Stimulated activated CD8-positive, alpha-beta memory T cell treated with anti-CD3 and anti-CD28 coated beads, Interleukin-2, amount 100 ng/mL, for 48 hours (primary cell): ENCODE measurements at places on chromosomes 7 and 10.

GRCh38 chr10:124040451-124041188 lies 52.8 kb downstream of the CHST15 start:
- no peak for DNase-seq

- DNase-seq: no peak
These were observed 108.9 kb downstream of the TPST1 start for GRCh38 chr7:66313886-66314568.

GRCh38 chr10:88450201-88450600 lies 132.9 kb downstream of the RNLS start:
- no peak for DNase-seq

DNA sequence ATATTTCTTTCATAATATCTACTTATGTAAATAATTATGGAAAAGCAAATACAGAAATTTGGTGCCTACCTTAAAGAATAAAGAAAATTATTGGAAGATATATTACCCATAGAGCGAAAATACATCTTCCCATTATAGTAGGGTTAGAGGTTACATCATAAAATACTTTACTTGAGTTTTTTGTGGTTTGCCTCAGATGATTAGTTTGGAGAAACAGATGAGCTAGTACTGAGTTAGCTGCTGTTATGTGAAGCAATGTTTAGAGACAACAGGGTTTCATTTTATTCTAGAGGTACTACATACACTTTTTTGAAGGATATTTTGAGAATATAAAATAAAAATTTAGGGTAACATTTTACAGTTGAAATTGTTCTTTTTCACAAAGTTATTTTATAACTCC lies 2.9 kb upstream of the MLLT10 start:
- DNase-seq: no peak

- DNase-seq: no peak
These were observed 313.1 kb downstream of the SKIDA1 start for GRCh38 chr10:21212348-21212747.
